ENCODE measurements at places on chromosomes 5 and 9.
A peak's percentile ranks its signal among the peaks of the same experiment; 100 is the strongest.

GRCh38 chr5:163571744-163572143 is 66.3 kb downstream of the MAT2B start:
- no peak for DNase-seq

GRCh38 chr9:100281676-100282387 is 70.9 kb downstream of the TEX10 start:
- no peak for DNase-seq

DNA sequence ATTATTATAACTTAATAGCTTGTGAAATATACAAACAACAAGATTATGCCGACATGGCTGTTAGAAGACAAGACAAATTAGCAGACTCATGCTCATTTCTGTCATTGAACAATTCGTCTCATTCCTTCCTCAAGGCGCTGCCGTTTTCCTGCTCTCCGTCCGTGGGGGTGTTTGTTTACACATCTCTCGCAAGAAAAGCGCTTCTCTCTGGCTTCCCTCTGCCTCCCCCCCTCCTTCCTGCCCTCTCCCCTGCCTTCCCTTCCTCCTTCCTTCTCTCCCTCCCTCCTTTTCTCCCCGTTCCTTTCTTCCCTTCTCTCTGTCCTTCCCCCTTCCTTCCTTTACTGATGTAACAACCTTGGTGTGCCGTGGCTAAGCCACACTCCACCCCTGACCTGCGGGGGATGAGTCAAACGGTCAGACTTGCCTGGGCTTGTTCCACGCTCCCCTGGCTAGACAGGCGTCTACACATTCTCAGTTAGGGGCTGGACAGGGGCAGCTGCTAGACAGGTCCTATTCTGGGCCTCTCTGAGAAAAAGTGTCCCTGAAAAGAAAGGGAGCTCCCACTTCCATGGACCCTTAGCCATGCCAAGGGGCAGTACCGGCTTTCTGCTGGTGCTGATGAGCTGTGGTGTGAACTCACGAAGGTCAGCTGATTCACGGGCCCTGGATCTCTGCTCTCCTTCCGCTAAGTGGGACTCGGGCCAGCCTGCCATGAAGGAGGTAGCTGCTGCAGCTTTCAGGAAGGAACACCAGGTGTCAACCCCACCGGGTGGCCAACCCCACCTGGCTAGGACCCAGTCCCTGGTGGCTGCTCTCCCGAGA is 32.0 kb upstream of the SPTLC1 start:
- DNase-seq = no peak

DNA sequence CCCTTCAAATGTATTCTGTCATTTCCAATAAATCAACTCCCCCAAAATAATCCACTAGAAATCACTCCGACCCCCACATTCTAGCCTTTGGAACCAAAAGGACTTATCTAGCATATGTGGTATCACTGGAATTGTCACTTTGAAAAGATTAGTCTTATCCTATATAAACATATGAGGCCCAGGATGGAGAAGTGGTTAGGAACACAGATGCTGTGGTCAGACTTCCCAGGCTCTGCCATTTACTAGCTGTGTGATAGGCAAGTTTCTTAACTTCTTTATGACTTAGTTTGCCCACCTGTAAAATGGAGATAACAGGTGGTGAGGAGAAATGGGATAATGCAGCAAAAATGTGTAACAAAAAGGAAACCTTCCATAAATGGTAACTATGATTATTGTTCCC is 62.0 kb upstream of the GLRX start:
- no peak for DNase-seq

GRCh38 chr9:109166171-109166770 is 778 bp downstream of the FRRS1L start:
- DNase-seq = no peak

GRCh38 chr5:175797521-175798038 is 73.8 kb upstream of the CPLX2 start:
- no peak for DNase-seq

GRCh38 chr9:134525070-134525815 is 116.4 kb upstream of the COL5A1 start:
- no peak for DNase-seq

DNA sequence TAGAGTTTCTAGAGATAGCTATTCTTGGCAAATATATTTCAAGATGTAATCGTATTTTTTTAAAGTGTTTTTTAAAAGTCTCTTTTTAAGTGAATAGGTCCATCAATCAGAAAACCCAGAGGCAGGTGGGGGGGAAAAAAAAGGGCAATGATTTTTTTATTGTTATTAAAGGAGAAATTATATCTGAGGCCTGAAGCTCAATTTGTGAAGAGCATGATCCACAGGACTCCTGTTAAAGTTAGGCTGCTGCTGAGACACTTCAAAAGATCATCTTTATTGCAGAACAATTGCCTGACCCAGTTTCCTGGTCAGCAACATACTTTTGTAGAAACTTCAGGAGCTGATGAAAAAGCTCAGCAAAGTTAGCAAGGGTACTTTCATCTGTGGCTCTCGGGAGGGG is 326.2 kb downstream of the RASEF start:
- no peak for DNase-seq

GRCh38 chr5:139164020-139164419 is 34.1 kb downstream of the SIL1 start:
- no peak for DNase-seq

DNA sequence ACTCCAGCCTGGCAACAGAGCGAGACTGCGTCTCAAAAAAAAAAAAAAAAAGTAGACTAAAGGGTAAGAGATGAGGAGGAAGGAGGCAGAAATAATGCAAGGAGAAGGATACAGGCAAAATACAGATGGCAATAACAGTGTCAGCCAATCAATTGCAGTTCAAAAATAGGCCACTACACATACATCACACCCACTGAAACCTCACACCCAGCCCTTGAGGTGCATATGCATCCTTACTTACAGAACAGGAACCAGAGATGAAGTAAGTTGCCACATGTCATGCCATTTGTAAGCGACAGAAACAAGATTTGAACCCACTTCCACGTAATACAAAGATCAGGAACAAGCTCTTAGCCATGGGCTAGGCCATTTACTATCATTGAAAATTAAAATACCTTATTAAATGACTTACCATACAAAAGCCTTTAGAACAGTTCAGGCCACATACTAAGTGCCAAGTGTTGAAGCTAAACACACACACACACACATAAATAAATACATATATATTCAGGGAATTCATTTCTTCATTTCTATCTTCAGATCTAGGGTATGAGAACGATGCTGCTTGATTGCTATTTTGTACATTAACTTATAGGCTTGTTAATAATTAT is 98.4 kb downstream of the FNBP1 start:
- peak; percentile 43 for DNase-seq

DNA sequence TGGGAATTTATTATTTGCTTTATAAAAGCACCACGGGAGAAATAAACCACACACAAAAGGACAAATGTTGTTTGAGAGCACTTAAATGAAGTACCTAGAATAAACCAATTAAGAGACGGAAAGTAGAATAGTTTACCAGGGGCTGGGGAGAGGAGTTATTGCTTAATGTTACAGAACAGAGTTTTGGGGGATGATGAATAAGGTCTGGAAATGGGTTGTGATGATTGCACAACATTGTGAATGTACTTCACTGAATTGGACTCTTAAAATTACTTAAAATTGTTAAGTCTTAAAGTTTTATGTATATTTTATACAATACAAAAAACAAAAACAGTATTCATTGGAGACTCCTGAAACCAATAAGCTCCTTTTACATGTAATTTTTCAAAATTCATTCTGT is 1.5 kb downstream of the ZBTB43 start:
- DNase-seq = no peak

DNA sequence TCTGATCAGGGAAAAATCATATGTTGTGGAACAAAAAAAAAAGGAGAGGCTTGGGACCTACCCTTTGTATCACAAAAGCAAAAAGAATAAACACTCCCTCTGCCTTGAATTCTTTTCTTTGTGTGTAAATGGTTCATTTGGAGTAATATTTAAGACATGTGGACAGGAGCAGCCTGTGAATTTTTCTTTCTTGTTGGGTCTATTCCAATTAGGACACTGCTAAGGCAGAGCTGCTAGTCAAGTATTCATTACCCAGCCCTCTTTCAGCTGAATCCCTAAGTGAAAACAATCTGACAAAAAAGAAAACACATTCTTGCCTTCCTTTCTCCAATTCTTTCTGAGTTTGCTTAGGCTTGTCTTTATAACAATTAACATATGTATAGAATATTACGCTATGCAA is 330.0 kb downstream of the EBF1 start:
- DNase-seq = no peak

GRCh38 chr5:127699416-127699815 is 3.8 kb upstream of the CCDC192 start:
- DNase-seq = no peak
